ENCODE measurements at places on chromosomes 1 and 21.

DNA sequence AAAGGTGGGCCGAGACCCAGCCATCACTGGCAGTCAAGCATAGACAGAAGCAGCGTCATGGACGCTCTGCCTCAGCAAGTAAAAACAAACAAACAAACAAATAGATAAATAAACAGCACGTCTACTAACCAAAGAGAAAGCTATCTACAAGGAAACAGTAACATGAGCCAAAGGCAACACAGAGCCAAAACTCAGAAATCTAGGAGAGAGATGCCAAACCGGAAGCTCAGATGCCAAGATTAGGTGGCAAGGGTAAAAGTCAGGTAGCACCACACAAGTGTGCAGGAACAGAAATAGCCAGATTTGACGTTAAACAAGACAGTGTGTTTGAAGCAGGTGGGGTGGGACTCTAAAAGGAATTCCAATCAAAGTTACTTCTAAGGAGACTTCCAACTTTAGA lies 448.3 kb upstream of the NFIA start:
- no peak for DNase-seq

- no peak for DNase-seq
Measured at GRCh38 chr1:67792103-67792502, 41.2 kb downstream of the GNG12 start.

DNA sequence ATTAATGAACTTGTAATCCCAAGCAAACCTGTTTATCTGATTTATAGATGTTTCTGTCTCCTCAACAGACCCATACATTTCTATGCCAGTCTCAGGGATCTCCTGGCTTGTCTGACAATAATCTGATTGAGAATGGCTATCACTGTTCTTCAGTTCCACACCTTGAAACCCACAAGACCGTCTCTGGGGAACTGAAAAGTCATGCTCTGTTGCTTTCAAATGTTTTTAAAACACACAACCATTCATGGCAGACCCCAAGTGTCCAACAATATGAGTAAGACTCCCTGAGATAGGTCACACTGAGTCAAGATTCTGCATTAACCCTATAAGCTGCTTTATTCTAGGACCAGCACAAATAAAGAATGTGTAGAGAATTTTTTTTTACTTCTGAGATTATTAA lies 611.2 kb upstream of the PLXNA2 start:
- DNase-seq = no peak

DNA sequence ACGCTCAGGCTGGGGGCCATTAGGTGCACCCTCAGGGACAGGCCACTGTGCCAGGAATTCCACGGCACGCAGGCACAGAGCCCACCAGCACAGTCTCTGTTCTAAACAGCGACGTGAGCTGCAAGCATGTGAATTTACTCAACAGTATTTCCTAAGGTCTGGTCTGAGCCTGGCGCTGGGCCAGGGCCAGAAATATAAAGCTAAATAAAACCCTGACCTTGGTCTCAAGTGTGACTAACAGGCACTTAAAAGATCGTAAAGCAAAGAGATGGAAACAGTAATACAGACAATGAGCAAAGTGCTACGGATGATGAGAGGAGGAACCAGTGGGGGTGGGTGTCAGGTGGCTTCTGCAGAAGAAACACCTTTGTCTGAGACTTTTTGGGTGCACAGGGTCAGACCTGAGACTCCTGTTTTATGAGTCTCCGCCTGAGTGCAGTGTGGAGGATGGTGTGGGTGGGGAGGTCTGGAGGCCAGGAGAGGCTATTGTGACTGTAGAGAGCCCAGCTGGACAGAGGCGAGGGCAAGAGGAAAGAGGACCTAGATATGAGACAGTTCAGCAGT lies 53.4 kb upstream of the EDN2 start:
- DNase-seq = no peak
